Type B pancreatic cell (in vitro differentiated cells): ENCODE measurements at places on chromosomes 7 and 10. TPM values are rescaled to one million over a fixed set of nuclear protein-coding genes. Genes with fewer than 3 reads are reported as not detected.

MACC1 gene
- 14.8 and 27.8 TPM in 2 replicates for total RNA-seq

LEP gene
- total RNA-seq = not detected in 2 replicates

FAM237B gene
- total RNA-seq = not detected in 2 replicates

NUDT13 gene
- 3.0 and 3.1 TPM in 2 replicates for total RNA-seq

RADIL gene
- 0.93 and 11.8 TPM in 2 replicates for total RNA-seq

AGAP9 gene
- 8.4 and 14.2 TPM in 2 replicates for total RNA-seq

CLEC5A gene
- not detected in 2 replicates for total RNA-seq

SPDYE8 gene
- not detected in 2 replicates for total RNA-seq

DNA sequence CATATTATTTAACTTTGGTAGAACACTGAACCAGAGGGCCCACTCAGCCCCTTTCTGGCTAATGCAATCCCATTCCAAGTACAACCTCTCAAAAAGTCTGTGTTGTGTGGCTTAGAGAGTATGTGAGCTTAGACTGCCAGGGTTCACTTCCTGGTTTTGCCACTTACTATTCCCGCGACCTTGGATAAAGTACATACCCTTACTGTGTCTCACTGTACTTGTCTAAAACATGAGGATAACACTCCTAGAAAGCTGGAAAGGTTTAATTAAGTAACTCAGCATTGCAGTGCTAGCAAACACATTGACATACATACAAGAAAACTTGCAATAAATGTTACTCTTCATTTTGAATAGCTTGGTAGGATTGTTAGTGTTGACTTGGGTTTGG lies 215.8 kb downstream of the CHCHD3 start:
- no peak for DNase-seq

DNA sequence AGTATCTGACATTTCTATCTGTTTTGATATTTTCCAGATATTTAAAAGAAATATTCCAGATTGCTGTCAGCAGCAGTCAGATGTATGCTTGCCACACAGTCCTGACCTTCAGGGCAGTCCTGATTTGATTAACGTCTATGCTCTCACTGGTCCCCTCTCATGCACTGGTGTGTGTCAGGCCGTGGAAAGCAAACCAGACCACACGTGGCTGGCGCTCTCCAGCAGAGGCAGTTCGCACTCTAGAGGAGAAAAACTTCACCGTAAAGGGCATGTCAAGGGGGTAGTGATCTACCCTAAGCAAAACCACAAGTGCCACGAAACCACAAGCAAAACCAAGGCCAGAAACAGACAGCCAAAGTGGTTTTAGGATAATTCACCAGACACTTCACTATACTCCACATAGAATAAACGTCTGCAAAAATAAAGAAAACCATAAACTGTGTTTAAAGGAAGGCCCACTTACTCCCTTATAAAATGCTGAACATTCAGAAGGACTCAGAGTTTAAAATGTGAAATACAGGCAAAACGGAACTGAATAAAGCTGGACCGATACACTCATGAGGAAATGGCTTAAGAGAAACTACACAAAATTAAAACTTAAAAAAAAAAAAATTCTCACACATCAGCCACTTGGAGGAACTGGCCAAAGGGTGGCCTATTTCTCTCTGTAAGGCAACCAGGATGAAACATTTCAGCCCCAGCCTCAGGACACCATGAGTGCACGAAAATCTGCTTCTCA lies 26.4 kb downstream of the PARP12 start:
- DNase-seq = no peak

DNA sequence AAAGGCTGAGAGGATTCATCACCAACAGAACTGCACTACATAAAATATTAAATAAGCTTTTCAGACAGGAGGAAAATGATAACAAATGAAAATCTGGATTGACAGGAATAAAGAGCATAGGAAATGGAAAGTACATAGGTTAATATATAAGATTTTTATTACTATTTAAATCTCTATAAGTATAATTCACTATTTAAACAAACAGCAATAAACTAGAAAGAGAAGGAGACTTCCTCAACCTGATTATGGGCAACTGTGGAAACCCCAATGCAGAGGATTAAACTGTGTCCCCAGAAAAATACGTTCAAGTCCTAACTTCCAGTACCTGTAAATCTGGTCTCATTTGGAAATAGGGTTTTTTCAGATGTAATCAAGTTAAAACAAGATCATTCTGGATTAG lies 14.8 kb upstream of the ASL start:
- no peak for DNase-seq

DNA sequence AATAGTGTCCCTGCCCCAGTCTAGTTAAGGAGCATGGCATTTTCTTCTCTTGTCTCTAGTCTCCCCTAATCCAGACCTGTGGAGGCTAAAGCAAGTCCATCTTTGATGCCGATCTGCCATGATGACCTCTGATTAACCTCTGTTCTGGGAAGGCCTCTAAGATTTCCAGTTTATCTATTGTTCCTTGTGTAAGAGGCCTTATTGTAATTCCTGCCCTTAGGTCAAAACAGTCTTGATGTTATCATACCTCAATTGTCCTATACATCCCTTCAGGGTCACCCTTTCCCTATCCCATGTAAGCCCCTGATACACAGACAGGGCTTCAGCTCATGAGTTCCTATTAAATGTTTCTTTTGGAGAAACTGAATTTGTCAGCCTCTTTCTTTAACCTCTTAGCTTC lies 4.9 kb upstream of the ZMIZ2 start:
- no peak for DNase-seq

DNA sequence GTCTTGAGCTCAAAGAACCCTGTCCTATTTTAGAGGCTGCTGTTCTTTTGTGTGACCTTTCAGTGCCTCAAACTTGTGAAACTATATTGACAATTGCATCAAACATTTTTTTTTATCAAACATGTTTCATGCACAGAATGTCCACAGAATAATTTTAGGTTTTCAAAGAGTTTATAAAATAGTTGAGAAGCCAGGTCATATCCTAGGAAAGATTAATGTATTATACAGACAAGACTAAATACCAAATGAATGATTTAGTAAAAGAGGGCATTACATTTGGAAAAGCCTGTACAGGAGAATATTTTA lies 67.0 kb downstream of the CDK6 start:
- DNase-seq = no peak

DNA sequence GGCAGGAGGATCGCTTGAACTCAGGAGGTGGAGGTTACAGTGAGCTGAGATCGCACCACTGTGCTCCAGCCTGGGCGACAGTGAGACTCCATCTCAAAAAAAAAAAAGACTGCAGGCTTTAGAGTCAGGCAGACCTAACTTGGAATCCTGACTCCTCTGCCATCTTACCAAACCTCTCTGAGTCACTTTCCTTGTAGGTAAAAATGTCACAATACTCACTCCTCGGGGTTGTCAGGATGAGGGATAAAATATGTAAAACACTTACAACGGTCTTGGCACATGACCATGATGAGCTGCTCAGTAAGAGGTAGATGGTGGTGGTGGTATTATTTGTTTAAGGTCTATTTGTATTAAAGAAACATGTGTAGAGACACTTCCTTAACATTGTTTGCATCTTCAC lies 154.1 kb upstream of the PDE1C start:
- peak; percentile 6 for DNase-seq

DNA sequence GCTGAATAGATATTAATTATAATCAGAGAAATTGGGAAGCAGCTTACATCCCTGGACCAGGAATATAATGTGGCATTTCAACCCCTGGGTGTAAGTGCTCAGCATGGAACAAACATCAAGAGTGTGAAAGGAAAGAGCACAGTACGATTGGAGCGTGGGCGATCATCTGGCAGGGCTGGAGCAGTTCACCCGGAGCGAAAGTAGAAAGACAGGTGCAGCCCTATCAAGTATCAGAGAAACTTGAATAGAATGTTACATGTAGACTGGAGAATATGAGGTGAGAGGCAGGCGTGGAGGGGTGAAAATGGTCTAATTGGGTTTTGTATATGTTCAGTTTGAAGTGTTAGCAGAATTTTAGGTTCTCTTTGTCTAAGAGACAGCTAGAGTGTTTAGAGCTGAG lies 303.0 kb downstream of the MDFIC start:
- DNase-seq = no peak

DNA sequence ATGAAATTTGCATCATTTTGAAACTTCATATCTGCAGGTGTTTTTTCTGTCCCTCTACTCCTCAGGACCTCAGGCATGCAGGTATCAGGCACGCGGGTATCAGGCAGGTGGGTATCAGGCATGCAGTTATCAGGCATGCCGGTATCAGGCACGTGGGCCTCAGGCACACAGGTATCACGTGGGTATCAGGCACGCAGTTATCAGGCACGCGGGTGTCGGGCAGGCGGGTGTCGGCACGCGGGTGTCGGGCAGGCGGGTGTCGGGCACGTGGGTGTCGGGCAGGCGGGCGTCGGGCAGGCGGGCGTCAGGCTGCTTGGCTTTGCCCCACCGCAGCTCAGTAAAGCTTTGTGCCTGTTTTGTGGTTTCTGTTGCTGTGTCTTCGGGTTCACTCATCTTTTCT lies 8.7 kb downstream of the SPRN start:
- DNase-seq = no peak

DNA sequence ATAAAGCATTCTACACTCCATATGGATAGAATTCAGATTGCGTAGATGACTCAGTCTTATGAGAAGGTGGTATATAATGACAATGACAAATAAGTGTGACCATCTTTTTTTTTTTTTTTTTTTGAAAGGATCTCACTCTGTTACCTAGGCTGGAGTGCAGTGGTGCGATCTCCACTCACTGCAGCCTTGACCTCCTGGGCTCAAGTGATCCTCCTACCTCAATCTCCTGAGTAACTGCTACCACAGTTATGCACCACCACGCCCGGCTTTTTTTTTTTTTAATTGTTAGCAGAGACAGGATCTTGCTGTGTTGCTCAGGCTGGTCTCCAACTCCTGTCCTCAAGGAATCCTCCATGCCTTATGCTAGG lies 43.2 kb upstream of the NRP1 start:
- DNase-seq = no peak

GRCh38 chr10:10605551-10606081 lies 412.1 kb upstream of the CELF2 start:
- no peak for DNase-seq

DNA sequence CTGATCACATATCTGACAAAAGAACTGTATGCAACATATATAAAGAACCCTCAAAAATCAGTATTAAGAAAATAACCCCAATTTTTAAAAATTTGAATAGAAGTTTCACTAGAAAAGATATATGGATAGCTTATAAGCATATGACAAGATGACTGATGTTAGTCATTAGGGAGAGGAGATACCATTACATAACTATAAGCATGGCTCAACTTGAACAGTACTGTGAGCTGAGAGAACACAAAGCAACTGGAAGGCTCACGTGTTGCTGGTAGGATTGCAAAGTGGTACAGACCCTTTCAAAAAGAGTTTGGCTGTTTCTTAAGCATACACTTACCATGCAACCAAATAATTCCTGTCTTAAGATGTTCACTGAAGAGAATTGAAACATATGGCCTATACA lies 14.7 kb downstream of the CCDC71L start:
- no peak for DNase-seq

DNA sequence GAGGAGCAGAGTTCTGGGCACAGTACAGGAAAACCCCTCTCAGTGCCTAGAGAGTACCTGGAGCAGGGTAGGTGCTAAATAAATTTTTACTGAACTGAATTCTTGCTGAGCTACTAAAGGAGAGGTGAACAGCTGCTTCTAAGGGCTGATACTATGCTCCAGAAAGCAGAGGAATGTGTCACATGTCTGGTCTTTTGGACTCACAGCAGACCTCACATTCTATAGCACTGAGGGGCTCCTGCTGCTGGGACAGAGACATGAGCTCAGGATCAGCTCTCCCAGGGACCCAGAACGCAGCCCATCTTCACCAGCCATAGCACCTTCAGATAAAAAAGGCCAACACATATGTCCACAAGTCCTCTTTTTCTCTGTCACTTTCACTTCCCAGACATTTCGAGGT lies 133.0 kb upstream of the KLF14 start:
- DNase-seq = no peak

GRCh38 chr7:17126413-17127268 lies 171.8 kb upstream of the AHR start:
- DNase-seq = no peak

DNA sequence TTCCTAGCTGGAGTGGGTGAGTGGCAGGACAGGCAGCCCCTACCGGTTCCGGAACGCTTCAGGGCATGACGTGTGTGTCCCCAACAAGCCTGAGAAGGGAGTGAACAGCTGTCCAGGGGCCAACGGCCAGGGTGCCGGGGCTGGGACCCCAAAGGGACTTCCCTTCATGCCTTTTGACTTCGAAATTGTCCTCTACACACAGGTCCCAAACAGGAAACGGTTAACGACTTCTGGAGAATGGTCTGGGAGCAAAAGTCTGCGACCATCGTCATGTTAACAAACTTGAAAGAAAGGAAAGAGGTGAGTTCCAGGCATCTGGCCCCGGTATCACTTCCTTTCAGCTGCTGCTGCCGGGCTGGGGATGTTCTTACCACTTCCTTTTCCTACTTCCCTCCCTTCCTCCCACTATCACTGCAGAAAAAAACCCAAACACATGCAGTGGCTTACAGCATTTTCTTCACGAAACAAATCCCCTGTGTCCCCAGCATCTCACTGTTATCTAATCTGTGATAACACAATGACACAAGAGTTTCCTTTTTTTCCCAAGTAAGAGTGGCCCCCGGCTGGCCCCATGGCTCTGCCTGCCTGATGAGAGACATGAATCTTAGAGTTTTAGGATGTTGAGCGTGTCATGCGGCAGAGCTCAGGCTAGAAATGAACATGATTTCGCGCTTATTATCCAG lies 63.2 kb downstream of the MKI67 start:
- DNase-seq = no peak

DNA sequence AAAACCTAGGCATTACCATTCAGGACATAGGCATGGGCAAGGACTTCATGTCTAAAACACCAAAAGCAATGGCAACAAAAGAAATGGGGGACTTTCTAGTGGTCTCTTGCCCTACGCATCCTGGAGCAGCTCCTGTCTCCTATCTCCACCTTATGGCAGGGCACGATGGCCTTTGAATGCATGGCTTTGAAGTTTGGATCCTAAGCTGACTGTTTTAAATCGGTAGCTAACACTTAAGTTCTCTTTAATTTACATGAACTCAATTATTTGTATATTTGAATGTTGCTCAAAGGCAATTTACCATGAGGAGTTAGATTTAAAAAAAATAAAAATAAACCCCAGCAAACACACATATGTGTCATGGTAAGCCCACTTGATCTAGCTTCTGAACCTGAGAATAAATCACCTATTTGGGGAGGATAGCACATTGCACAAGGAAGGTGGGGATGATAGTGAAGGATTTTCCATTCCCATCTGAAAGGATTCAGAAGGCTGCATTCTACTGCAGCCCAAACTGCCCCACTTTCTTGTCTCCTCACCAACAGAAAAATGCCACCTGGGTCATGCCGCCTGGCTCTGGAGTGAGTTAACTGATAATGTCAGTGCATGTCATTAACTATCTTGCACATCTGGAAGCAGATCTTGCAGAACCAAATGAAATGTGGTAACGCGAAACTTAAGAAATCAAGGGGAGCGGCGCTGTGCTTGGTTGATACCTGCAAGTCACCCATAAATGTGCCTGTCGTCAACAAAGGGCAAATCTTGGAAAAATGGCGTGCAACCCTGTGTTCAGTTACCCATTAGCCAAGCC lies 12.4 kb downstream of the KLF6 start:
- DNase-seq = no peak

DNA sequence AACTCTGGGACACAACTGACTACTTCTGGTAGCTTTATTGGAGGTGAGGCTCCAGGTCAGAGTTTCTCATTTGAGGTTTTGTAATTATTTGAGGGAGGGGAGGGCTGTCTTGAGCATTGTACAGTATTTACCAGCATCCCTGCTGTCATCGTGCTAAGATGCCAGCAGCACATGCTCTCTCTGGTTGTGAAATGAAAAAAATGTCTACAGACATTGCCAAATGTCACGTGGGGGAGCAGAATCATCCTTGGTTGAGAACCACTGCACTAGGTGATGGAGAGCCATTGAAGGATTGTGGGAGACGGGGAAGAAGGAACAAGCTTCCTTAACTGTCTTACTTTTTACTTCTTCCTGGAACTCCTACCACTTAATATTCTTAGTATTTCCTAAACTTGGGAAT lies 5.0 kb downstream of the SEPTIN7 start:
- DNase-seq = no peak
